Epithelial cell of proximal tubule (primary cell): ENCODE measurements at places on chromosomes 11 and 22. TPM values are rescaled to one million over a fixed set of nuclear protein-coding genes. Genes with fewer than 3 reads are reported as not detected.
A peak's percentile ranks its signal among the peaks of the same experiment; 100 is the strongest.

The PATE2 gene
- 0.07 TPM in 1 of 2 replicates, not detected in the other for total RNA-seq

The OR8B4 gene
- total RNA-seq = not detected in 2 replicates

The SLC43A3 gene
- total RNA-seq = 66.0 and 127 TPM in 2 replicates

The IGF2 gene
- 6.9 and 11.7 TPM in 2 replicates for total RNA-seq

The SMIM35 gene
- total RNA-seq = not detected in 2 replicates

The KRTAP5-2 gene
- total RNA-seq = not detected in 2 replicates

The DGCR6 gene
- 1.1 and 2.8 TPM in 2 replicates for total RNA-seq

The FANCF gene
- total RNA-seq = 12.2 and 13.7 TPM in 2 replicates

The UPB1 gene
- total RNA-seq = not detected in 2 replicates

The SYVN1 gene
- 10.8 and 14.8 TPM in 2 replicates for total RNA-seq

The CDON gene
- total RNA-seq = 3.3 and 4.9 TPM in 2 replicates

GRCh38 chr11:80838153-80838552, 1397.3 kb upstream of the TENM4 start:
- no peak for DNase-seq

- DNase-seq = no peak
Observed at GRCh38 chr22:47194476-47195155, 432.2 kb downstream of the TBC1D22A start.

DNA sequence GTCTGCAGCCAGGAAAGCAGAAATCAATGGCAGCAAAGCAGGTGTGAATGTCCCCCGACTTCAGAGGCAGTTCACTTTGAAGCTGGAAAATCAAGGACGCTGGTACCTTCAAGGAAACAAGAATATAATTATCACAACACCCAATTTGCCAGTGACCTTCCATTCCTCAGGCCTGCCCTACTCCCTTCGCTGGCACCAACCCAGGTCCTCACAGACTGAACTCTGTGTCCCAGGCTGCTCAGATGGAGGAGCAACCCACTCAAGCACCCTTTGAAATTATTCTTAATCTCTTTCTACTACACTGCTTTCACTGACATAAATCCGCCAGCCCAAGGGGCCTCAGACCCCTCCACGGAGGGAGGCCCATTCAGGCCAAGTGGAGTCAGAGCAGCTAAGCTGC, 64.7 kb upstream of the WT1 start:
- no peak for DNase-seq

DNA sequence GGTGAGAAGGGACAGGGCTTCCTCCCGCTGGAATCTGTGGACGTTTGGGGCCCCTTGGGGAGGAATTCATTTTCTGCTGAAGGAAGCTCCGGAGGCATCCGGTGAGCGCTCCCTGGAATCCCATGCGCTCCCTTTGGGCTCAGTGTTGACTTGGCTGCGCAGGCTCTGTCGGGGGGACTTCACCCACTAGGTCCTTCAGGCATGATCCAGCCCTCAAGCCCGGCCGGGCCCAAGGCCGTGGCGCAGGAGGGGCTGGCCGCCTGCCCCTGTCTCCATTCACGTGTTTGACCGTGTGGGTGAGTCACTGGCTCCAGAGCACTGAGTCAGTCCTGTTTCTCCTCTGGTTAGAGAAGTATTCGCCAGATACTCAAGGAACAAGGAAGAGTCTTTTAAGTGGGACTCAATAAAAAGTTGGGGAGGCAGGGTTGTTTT, 1.4 kb downstream of the CTTN start:
- DNase-seq = peak; percentile 63

- no peak for DNase-seq
Observed at GRCh38 chr22:38465673-38466490, 2.0 kb upstream of the KDELR3 start.

GRCh38 chr11:47004595-47005033, 68.1 kb downstream of the CSTPP1 start:
- DNase-seq = peak; percentile 79

DNA sequence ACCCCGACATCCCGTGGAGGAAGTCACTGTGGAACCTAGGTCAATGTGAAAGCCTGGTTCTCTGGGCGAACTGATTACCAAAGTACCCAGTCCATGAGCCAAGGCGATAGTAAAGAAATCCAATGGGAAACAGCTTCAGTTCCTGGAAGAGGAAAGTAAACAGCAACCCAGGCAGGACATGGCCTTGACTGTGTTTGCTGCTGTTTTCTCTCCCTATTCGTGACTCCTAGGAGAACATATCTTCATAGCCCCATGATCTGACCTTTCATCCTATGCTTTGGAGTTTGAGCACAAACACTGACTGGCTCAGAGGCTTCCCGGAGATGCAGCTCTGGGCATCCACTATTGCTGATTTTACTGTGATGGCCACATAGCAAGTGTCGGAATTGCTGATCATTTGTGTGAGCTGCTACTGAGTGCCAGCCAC, 45.1 kb downstream of the LRFN4 start:
- no peak for DNase-seq

DNA sequence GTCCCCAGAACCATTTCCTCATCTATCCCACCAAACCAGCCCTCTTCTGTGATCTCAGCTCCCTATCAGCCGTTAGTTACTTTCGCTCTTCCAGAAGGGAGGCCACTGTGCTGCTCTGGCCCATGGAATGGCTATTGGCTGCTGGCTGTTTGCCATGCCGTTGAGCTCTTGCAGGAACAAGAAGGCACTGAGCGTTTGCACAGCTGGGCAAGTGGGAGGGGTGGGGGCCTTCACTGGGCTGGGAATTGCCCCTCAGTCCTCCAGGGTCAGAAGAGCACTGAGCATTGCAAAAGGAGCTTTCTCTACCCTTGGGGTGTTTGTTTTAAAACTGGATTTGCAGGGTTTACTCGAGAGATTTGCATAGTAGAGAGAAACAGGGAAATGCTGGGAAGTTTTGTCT, 129.0 kb upstream of the PARVA start:
- no peak for DNase-seq

GRCh38 chr11:64546600-64546999, 44.4 kb upstream of the SLC22A12 start:
- DNase-seq = no peak

- DNase-seq = peak; percentile 87
Observed at GRCh38 chr11:28760676-28761390, 652.6 kb downstream of the METTL15 start.

GRCh38 chr11:16899708-16900303, 114.4 kb downstream of the PLEKHA7 start:
- no peak for DNase-seq

GRCh38 chr11:123640677-123641494, 13.5 kb downstream of the SCN3B start:
- no peak for DNase-seq

- DNase-seq = no peak
Observed at GRCh38 chr11:123677510-123677909, 23.1 kb upstream of the SCN3B start.

DNA sequence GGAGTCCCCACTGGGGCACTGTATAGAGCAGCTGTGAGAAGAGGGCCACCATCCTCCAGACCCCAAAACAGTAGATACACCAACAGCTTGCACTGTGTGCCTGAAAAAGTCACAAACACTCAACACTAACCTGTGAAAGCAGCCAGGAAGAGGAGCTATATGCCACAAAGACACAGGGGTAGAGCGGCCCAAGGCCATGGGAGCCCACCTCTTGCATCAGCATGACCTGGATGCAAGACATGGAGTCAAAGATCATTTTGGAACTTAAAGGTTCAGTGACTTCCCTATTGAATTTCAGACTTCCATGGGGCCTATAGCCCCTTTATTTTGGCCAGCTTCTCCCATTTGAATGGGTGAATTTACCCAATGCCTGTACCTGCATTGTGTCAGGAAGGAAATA, 29.7 kb upstream of the CYB5R3 start:
- DNase-seq = no peak

GRCh38 chr11:84588131-84588829, 1038.9 kb downstream of the DLG2 start:
- DNase-seq = no peak
